Activated CD8-positive, alpha-beta memory T cell treated with anti-CD3 and anti-CD28 coated beads for 36 hours (primary cell): ENCODE measurements at places on chromosomes 16 and 17. TPM values are rescaled to one million over a fixed set of nuclear protein-coding genes. Genes with fewer than 3 reads are reported as not detected.

The TNP2 gene
- not detected for total RNA-seq

The SYCE1L gene
- 3.8 TPM for total RNA-seq

The PDE6G gene
- total RNA-seq: 4.3 TPM

The CUEDC1 gene
- not detected for total RNA-seq

The CCDC200 gene
- total RNA-seq: 0.31 TPM

The KRTAP3-1 gene
- not detected for total RNA-seq

The CTRB2 gene
- total RNA-seq: not detected

The GAS2L2 gene
- total RNA-seq: 0.10 TPM

The GTF3C1 gene
- 61.0 TPM for total RNA-seq

The SCGB1C2 gene
- total RNA-seq: not detected

The ATAD5 gene
- 32.2 TPM for total RNA-seq

The CACNG3 gene
- total RNA-seq: not detected

The EVI2A gene
- total RNA-seq: 38.5 TPM

The STAT5B gene
- total RNA-seq: 111 TPM
